ENCODE measurements at places on chromosomes 3 and 15.

GRCh38 chr3:114365909-114366308 is 72.1 kb downstream of the TIGIT start:
- no peak for DNase-seq

DNA sequence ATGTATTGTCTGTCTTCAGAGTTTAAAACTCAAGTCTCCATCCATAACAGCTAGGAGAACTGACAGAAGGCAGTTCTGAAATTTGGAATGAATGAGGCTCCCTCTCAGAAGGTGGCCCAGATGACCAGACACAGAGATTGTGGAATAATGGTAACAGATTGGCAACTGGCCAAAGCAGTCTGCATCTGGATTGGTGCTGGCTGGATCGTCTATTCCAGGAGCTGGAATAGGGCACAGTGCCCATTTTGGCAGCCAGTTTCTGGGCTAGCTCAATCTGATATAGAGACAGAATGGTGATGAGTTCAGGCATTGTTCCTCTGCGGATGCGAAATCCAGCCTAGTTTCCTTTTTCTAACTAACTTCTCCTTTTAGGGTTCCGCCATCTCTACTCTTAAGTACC is 851.7 kb downstream of the PDCD6IP start:
- no peak for DNase-seq

- DNase-seq = no peak
Measured at GRCh38 chr3:24225385-24225950, 269.2 kb downstream of the THRB start.

- DNase-seq = no peak
Measured at GRCh38 chr3:177976241-177976640, 560.0 kb upstream of the KCNMB2 start.

GRCh38 chr3:130933801-130934345 is 40.0 kb downstream of the ATP2C1 start:
- no peak for DNase-seq

GRCh38 chr3:54837964-54838363 is 89.9 kb downstream of the LRTM1 start:
- DNase-seq = no peak

- DNase-seq = no peak
Measured at GRCh38 chr15:39022532-39023305, 458.1 kb upstream of the RASGRP1 start.

DNA sequence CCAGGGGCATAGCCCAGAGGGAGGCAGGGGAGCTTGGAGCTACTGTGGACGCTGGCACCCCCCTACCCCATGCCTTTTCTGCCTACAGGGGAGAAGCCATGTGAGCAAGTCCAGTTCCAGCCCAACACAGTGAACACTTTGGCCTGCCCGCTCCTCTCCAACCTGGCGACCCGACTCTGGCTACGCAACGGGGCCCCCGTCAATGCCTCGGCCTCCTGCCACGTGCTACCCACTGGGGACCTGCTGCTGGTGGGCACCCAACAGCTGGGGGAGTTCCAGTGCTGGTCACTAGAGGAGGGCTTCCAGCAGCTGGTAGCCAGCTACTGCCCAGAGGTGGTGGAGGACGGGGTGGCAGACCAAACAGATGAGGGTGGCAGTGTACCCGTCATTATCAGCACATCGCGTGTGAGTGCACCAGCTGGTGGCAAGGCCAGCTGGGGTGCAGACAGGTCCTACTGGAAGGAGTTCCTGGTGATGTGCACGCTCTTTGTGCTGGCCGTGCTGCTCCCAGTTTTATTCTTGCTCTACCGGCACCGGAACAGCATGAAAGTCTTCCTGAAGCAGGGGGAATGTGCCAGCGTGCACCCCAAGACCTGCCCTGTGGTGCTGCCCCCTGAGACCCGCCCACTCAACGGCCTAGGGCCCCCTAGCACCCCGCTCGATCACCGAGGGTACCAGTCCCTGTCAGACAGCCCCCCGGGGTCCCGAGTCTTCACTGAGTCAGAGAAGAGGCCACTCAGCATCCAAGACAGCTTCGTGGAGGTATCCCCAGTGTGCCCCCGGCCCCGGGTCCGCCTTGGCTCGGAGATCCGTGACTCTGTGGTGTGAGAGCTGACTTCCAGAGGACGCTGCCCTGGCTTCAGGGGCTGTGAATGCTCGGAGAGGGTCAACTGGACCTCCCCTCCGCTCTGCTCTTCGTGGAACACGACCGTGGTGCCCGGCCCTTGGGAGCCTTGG is 5.6 kb downstream of the CIB1 start:
- no peak for DNase-seq

GRCh38 chr3:37897763-37898162 is 36.1 kb downstream of the CTDSPL start:
- no peak for DNase-seq

GRCh38 chr3:189806171-189806951 is 175.2 kb downstream of the TP63 start:
- no peak for DNase-seq

GRCh38 chr3:13194285-13195209 is 121.3 kb upstream of the IQSEC1 start:
- DNase-seq = no peak

- no peak for DNase-seq
Measured at GRCh38 chr15:95266451-95267061, 1035.2 kb downstream of the MCTP2 start.

DNA sequence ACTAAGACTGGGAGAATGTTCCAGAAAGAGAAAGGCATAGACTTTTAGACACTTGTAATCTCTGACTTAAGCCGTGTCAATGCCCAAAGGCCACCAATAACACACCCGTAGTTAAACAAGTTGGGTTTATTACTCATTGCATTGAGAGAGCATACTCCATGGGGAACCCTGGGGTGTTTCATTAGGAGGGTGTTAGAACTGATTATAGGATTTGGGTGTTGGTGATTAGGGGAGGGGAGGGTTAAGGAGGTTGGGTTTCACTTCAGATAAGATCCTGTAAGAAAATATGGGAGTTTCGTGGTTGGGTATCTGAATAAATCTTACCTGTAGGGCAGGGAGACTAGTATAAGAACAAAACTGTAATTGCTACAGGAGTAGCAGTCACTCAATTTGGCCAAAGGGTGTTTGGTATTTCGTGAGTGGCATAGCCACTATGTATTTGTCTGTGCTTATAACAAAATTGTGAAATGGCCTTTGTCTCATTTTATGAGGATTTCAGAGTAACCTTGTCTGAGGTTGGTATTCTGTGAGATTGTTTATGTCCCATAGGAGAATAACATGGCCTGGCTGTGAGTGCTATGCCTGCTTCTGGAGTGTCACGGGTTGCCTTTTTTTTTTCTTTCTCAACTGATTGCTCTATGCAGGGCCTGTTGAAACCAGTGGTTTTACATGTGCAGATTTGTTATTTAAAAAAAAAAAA is 2.9 kb downstream of the HACD3 start:
- peak; percentile 58 for DNase-seq

GRCh38 chr15:89457086-89457485 is 39.3 kb downstream of the RHCG start:
- no peak for DNase-seq

DNA sequence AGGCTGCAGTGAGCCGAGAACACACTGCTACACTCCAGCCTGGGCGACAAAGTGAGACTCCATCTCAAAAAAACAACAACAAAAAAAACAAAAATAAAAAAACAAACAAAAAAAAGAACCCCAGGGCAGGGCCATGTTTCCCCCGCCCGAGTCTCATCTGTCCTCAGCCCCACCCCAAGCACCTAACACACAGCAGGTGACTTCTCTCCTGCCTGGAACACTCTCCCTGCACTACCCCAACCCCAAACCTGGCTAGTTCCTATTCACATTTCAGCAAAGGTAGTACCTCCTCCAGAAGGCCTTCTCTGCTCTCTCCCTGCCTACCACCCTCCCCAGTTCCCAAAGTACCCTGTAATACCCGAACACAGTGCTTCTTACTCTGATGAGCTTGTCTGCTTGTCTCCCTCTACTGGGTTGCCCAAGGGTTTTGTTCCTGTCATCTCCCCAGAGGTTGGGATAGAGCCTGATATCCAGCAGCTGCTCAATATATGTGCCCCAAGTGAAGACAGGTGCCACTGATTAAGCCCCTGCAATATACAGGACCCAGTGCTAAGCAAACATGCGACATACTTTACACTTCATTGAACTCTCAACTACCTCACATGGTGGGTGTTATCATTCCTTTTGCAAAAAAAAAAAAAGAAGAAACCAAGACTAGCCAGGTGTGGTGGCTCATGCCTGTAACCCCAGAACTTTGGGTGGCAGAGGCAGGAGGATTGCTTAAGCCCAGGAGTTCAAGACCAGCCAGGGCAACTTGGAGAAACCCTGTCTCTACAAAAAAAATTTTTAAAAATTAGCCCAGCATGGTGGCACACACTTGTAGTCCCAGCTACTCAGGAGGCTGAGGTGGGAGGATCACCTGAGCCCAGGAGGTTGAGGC is 103.6 kb downstream of the DAPK2 start:
- DNase-seq = no peak

DNA sequence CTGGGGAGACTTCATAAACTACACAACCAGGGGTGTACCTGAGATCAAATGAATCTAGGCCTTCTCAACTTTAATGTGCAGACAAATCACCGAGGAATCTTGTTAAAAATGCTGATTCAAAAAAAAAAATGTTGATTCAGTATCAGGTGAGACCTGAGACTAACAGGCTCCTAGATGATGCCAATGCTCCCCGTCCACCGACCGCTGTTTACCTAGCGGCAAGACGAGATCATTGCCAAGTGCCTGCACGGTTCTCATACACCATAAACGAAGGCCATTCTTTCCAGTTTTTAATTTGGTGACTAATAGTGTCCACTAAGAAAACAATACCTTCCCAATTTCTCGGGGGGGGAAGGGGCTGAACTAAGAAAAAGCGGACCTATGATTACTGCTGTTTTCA is 2.5 kb upstream of the FSIP1 start:
- no peak for DNase-seq

GRCh38 chr15:94734460-94734859 is 503.1 kb downstream of the MCTP2 start:
- no peak for DNase-seq

DNA sequence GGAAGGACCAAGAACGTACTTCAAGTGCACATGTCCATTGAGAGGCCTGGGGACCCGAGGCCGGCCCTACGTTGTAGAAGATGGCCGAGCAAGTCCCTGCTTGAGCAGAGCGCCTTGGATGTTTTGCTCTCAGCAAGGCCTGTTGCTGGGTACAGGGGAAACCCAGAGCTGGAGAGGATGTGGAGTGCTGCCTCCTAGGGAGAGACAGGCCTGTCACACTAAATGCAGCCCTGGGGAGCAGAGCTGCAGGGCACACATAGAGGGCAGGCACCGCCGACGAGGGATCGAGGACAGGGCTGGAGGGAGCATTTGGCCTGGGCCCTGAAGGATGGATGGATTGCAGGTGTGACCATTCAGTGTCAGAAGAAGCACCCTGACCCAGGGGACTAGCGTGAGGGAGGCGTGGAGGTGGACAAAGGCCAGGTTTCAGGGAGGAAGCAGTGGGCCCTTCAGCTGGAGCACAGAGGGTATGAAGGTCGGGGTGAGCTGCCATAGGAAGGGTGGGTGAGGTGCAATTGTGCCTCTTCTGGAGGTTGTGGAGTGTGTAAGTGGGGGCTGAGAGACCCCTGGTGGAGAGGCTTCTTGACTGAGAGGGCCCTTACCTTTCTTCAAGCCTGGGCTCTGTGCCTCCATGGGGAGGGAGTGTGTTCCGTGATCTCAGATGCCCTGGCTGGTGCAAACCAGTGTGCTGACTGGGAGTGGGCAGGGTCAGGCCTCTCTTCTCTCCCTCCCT is 142.4 kb downstream of the CHDH start:
- no peak for DNase-seq

- peak; percentile 10 for DNase-seq
Measured at GRCh38 chr3:37170060-37170459, 4.3 kb downstream of the LRRFIP2 start.

GRCh38 chr3:135755330-135756105 is 210.0 kb upstream of the PPP2R3A start:
- no peak for DNase-seq

- no peak for DNase-seq
Measured at GRCh38 chr3:150264561-150265279, 143.4 kb upstream of the TSC22D2 start.

GRCh38 chr15:30924353-30924752 is 20.6 kb downstream of the FAN1 start:
- DNase-seq = no peak

DNA sequence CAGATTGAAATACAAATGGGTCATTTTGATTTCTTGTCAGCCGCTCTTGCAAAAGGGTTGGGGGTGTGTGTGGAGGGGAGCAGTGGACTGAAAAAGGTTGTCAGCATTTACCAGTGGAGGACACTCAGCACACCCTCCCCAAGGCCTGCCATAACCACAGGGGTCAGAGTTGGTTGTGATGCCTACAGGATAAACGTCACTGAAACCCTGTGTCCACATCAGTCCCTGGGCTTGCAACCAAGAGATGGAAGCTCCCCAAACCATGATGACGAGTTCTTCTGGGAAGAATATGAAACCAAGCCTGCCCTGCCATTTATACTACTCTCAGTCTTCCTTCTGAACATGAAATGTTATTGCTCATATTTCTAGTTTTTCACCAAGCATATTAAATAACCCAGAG is 54.0 kb upstream of the UMPS start:
- DNase-seq = no peak

DNA sequence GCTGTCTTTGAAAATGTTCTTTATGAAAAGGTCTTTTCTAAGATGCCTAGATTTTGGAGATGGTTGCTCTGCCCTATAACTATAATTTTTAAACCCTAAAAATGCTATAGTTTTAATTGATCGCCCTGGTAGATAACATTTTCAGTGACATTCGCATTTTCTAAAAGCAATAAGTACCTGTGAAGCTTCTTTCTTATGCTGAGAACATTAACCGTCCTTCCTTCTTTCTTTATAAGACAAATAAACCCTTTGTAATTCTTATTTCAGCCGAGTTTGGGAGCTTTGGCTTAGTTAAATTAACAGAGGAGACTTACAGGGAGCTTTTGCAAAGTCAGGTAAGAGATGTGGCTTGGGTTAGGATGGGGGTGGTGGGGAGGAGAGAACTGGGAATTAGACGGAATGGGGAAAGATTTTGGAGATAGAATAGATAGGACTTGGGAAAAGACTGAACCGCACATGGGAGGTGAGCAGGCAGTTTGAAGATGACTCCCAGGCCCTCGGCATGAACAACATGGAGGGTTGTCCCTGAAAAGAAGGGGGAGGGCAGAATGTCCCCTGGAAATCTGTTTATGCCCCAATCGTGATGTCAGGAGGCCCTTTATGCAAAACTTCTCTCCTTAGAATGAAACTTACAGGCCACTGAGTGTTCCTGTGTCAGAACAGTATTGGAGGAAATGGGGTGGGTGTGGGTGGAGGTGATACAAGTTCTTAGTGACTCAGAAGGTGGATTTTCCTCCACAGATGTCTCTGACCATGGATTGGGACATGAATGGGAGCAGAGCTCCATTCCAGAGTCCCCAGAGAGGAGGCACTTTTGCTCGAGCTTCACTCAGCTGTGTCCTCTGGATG is 76.2 kb upstream of the LARS2 start:
- no peak for DNase-seq

GRCh38 chr3:98564282-98565005 is 29.0 kb downstream of the CPOX start:
- no peak for DNase-seq

All from erythroblast (primary cell).